Stimulated activated naive CD4-positive, alpha-beta T cell treated with Interleukin-2 at 50 U/mL for 16 hours (primary cell): ENCODE measurements at places on chromosomes 6 and 20.

- no peak for DNase-seq
These were observed 765.0 kb downstream of the HDGFL1 start for GRCh38 chr6:23334360-23334759.

- DNase-seq = peak; percentile 29
These were observed 18.7 kb downstream of the UQCC2 start for GRCh38 chr6:33692760-33693158.

DNA sequence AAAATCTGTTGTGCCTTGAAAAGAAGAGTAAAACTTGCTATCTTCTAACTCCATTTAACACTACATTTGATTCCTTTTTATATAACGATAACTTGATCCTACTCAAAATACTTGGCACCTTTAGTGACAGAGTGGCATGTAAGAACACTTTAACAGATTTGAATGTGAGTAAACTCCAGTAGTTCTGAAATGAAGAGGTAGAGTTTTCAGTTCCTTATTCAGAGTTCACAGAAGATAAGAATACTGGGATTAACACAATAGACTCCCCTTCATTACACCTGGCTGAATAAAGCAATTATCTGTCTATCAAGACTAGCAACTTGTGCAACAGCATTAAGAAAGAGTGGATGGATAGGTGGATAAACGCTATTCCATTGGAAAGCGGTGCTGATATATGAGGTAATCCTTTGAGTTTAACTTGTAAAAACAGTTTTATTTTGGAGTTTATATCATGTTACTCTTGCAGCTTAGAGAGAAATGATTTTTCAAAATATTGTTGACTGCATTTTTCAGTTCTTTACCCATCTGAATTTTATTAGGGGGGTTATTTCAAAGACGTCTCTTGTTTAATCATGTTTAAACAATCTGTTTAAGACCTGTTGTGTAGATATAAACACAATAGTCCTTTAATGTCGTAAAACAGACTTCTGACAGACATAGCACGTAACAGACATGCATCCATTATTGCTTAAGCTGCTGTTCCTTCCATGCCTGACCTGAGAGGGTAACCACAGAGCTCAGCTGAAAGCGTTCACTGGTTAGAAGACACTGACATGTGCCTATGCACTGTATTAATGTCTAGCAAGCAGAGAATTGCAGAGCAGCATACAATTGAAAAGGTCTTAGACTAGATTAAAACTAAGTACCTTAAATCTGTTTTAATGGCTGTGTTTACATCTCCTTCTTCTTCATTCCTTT, 102.4 kb upstream of the SUPT3H start:
- no peak for DNase-seq

GRCh38 chr6:6703699-6704098, 115.2 kb downstream of the LY86 start:
- DNase-seq = no peak

GRCh38 chr6:12866422-12867029, 150.0 kb downstream of the PHACTR1 start:
- DNase-seq = no peak

- no peak for DNase-seq
These were observed 1310.5 kb upstream of the CITED2 start for GRCh38 chr6:140684776-140685550.

DNA sequence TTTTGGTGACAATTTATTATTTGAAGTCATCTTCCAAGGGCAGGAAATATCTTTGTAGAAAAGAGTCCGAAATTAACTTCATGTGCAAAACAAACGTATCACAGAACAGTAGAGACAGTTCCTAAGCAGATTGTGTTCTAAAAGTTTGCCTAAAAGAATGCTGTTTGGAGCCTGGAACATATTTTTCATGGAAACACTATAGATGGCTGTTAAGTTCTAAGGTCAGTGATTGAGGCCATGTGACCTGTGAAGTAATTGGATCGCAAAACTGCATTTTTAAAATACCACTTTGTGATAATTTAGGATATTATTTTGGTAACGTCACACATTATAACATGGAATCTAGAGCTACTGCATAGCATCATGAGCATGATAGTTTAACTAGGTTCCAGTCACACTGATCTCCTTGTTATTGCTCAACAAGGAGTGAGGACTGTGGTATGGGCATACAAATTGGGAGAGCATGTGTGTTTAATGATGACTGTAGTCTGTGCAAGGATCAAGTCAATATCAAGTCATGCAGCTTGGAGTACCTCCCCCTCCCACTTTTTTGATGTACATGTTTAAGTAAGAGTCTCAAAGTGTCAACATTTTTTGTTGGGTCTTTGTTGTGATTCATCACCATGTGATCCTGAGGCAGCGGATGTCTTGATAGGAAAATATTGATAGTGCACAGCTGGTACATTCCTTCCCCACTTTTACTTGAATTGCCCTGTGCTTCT, 609.3 kb upstream of the CITED2 start:
- DNase-seq = no peak

DNA sequence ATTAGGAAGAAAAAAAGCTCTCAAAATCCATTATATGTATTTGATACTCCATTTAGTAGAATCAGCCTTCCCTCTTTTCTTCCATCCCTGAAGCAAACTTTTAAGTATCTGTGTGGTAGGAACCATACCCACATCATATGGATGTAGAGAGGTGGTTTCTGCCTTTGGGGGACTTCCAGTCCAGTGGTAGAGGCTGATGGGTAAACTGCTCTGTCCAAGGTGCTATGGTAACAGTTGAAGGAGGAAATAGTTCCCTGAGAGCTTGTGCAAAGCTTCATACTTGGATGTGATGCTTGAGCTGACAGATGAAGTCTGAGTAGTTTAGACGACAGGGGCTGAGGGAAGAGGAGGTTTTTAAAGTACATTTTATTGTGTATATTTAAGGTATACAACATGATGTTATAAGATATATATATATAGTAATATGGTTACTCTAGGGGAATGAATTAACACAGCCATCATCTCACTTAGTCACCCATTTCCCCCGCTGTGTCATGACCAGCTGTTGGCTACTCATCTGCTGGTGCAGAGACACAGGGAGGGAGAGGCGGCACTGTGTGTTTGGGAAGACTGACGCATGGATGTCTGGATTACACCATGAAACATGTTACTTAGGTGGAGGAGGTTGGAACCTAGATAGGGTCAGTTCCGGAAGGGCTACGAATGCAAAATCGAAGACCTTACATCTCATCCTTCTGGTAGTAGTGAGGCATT, 185.2 kb downstream of the FARS2 start:
- no peak for DNase-seq

DNA sequence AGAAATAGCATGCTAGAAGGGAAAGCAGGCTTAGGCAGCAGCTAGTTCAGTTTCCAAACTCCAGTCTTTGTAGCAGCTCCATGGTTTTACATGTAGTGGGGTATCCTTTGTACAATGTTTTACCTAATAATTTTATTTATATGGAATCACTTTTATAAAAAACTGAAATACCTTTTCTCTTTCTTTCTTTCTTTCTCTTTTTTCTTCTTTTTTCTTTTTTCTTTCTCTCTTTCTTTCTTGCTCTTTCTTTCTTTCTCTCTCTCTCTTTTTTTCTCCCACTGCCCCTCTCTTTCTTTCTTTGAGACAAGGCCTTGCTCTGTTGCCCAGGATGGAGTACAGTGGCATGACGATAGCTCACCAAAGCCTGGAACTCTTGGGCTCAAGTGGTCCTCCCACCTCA, 41.4 kb upstream of the FYN start:
- DNase-seq = no peak

DNA sequence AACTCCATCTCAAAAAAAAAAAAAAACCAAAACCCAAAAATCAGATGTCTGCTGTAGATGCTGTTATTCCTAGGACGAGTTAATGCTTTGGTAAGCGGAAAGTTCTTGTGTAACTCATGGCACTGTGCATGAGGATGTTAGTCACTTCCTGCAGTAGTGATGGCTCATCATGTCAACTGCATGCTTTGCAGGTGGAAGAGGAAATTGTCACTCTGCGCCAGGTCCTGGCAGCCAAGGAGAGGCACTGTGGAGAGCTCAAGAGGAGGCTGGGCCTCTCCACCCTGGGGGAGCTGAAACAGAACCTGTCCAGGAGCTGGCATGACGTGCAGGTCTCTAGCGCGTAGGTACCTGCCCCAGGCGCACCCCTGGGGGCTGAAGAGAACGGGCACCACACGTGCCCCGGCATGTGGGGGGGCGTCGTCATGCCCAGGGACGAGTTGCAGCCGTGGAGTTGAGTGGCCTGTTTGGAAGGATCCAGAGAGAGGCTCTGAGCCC, 8.5 kb downstream of the TPD52L2 start:
- DNase-seq = peak; percentile 34

DNA sequence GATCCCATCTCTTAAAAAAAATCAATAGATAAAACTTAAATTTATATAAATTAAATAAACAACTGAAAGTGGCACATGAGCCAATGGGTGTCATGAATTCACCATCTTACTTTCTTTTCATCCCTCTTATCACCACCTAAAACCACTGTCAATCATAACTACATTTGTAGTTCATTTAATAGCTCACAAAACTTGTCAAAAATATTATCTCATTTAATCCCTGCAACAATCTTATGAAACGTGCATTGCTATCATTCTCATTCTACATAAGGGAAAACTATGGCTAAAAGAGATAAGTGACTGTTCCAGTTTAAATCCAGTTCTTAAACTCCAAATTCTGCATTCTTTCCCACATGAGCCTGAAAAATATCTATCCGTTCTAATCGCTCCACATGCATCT, 80.6 kb upstream of the BEND6 start:
- no peak for DNase-seq

DNA sequence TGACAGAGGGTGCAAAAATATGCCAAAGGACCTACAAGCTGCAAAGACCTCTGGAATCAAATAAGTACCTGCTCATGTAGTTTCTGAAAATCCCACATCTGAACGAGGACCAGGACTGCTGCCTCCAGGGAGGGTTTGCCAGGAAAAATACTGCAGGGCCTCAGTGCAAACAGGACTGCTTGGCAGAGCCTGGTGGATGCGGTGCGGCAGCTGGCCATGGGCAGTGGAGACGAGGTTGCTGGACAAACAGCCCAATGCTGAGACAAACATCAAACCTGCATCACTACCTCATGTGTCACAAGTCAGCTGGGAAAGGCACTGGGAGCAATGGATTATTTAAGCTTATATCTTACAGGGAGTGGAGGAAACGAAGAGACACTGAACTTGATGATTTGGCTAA, 238.8 kb downstream of the PAX1 start:
- no peak for DNase-seq

DNA sequence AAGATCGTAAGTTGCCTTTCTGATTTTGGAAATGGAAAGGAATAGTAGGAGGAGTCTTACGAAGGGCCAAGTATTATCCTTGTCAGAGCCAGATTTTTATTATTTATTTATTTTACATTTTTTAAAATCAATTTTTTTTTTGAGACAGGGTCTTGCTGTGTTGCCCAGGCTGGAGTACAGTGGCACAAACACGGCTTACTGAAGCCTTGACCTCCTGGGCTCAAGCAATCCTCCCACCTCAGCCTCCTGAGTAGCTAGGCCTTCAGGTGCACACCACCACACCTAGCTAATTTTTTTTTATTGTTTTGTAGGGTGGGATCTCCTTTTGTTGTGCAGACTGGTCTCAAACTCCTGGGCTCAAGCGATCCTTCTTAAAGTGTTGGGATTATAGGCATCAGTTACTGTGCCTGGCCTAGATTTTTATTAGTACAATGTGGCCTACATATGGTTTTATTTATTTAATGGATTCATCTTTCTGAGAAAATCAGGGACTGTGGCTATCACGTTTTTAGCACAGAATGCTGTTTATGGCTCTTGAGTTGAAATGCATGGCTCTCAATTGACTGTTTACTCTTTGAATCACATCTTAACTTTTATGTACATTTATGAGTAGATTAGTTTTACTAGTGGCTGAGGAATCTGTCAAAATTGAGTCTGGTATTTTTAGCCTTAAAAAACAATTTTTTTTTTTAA, 16.7 kb downstream of the CDC5L start:
- DNase-seq = no peak

GRCh38 chr6:132067286-132067685, 116.1 kb upstream of the CCN2 start:
- DNase-seq = no peak

GRCh38 chr6:158376631-158377081, 64.4 kb downstream of the TULP4 start:
- no peak for DNase-seq

DNA sequence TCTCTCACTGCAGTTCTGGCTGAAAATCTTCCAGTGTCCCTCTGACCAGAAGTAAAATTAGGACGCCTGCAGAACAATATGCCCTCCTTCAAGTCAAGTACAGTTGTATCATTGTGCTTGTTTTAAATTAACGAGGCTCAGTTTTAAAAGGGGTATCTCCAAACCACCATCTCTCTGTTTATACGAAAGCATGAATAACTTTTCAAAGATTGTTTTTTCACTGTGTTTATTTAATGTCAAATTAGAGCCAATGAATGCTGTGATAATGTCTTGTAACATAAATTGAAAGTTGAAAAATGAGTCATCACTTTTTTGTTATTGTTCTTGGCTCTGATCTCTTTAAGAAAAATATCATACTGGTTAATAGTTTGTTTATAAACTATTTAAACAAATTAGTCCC, 230.7 kb upstream of the THEMIS start:
- DNase-seq = no peak

DNA sequence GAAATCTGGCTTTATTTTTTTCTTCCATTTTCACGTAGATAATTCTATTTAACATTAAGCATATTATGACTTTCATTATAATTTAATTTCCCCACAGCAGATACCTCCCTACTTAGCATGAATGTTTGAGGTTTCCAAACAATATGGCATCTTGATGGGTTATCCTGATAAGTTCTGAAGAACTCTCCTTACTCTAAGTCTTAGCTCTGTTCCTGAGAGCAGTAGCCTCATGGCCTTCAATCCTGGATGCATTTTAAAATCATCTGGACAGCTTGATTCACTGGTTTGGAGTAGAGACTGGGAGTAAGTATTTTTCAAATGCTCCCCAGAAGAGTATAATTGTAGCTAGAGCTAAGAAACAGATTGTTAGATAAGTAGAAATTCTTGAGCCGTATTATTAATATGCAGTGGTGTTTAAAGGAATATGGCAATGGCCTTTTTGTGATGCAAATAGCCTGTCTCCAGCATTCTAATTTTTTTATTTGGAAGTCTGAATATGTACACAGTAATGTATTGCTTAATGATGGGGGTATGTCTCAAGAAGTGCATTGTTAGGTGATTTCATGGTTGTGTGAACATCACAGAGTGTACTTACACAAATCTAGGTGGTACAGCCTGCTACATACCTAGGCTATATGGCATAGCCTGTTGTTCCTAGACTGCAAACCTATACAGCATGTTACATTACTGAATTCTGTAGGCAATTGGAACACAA, 110.5 kb upstream of the EEF1E1 start:
- DNase-seq = no peak

GRCh38 chr6:9761220-9761619, 653.7 kb downstream of the TFAP2A start:
- DNase-seq = no peak

DNA sequence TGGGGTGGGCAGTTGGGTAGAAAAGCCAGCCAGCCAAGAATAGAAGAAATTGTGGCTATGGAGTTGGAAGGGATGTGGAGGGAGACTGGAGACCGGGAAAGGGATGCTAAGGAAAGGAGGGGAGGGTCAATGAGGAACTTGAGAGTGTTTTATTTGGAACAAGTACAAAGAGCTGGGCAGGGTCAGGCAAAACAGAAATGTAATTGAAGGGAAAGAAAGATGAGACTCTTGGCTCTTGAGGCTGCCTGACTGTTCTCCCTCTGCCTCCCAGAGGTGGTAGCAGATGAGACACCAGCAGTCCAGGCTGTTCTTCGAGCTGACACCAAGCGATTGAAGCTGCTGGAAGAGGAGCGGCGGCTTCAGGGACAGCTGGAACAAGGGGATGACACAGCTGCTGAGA, 12.7 kb downstream of the ABCF1 start:
- DNase-seq = no peak

- DNase-seq = no peak
These were observed 15.2 kb downstream of the SLC52A3 start for GRCh38 chr20:753136-753535.
